RPMI8226 (cell line): ENCODE measurements at places on chromosomes 6 and 20.

- no peak for DNase-seq
Measured at GRCh38 chr20:60170116-60170515, 211.9 kb downstream of the CDH26 start.

DNA sequence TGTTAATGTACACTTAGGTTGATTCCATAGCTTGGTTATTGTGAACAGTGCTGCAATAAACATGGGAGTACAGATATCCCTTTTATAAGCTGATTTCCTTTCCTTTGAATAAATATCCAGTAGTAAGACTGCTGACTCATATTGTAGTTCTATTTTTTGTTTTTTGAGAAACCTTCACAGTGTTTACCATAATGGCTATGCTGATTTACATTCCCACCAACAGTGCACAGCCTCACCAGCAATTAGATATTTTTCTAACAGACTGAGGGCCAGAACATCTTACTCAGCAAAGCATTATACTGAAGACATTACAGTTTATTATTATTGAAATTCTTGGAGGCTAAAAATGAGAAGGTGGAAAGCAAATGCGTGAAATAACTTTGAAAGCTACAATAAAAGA lies 187.3 kb upstream of the HEY2 start:
- DNase-seq: no peak

DNA sequence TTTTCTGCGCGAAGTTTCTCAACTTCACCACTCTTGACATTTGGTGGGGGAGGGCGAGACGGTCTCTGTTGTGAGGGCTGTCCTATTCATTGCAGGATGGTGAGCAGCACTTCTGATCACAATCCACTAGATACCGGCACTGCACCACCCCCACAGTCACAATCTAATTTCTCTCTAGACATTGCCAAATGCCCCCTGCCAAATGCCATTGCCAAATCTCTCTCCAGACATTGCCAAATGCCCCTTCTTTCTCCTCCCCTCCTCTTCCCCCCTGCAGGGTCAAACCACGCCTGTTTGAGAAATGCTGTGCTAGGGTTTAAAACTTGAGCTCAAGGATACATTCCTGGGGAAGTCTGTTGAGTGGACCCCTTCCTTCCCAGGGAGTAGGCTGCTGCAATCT lies 603.5 kb upstream of the CDH4 start:
- no peak for DNase-seq

- no peak for DNase-seq
Measured at GRCh38 chr6:126040826-126041225, 54.5 kb downstream of the TRMT11 start.

DNA sequence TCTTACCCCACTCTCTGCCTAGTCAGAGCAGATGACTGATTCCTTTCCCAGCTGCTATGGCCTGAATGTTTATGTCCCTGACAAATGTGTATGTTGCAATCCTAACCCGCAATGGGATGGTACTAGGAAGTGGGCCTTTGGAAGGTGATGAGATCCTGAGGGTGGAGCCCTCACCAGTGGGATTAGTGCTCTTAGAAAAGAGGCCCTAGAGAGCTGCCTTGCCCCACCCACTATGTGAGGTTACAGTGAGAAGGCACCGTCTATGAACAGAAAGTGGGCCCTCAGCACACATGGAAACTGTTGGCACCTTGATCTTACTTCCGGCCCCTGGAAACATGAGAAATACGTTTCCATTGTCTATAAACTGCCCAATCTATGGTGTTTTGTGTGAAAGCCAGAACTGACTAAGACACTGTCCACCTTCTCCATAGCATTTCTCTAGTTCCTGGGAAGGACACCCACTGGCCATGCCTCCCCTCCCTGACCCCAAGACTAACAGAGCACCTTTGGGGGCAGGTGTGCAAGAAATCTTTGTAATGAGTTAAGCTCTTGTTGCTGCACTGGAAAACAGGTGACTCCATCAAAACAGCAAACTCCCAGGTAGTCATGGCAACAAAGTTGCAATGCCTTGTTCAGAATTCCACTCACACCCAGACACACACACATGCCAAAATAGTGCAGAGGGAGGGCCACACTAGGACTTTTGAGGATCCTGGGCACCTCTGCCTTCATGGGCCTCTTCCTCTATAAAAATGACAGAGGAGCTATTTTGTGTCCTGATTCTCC lies 16.2 kb downstream of the GABRR2 start:
- DNase-seq: peak; percentile 74

- DNase-seq: no peak
Measured at GRCh38 chr20:14826543-14827313, 489.3 kb upstream of the FLRT3 start.

- DNase-seq: no peak
Measured at GRCh38 chr20:59977086-59977485, 18.9 kb downstream of the CDH26 start.

GRCh38 chr6:90496258-90497016 lies 90.4 kb downstream of the MAP3K7 start:
- DNase-seq: no peak

DNA sequence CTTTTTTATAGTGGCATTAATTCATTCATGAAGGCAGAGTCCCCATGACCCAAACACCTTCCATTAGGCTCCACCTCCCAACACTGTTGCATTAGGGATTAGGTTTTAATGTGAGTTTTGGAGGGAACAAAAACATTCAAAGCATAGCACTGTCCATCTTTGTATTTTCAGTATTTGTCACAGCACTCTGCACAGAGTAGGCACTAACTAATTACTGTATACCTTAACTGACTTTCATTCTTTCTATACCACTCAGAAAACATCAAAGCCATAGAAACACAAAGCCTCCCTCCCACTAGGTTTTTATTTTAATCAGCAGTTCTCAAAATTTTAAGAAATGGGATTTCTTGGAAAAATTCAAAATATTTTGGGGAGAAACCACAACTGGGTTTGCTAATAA lies 21.8 kb upstream of the AHI1 start:
- DNase-seq: no peak

DNA sequence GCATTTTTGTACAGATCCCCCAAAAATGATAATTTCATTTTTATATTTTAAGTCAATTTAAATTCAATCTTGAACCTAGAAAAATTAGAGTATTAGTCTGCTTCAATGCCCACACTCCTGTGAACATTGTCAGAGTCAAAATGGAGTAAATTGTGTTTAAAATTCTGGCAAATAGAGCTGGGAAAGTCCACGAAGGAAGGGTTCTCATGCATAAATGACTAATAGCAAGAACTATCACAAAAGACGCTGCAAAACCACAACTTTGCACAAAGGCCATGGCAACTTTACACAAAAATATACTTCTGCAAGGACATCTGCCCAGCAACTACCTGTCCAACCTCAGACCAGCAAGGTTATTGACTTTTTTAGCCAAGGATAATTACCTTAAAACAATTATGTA lies 203.2 kb upstream of the SMLR1 start:
- no peak for DNase-seq

DNA sequence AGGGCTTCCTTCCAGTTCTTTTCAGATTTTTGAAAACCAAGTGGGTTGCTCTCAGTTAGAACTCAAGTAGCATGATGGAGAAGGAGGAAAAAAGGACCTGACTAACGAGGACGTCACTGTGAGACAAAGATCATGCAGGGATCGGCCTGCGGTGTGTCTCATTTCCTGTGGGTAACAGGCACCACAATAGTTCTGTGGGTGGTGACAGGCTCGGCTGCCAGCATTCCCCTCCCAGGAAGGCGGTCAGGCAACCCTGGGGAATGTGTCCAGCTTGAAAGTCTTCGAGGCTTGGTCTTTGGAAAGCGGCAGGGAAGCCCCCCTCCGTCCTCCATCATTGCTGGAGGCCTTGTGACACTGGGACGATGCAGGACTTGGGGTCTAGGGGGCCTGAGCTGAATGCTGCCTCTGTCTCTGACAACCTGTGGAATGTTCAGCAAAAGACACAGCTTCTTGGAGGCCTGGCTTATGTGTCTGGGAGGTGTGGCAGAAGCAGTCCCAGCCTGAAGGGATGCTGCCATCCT lies 121.0 kb downstream of the BCAS1 start:
- DNase-seq: peak; percentile 28

DNA sequence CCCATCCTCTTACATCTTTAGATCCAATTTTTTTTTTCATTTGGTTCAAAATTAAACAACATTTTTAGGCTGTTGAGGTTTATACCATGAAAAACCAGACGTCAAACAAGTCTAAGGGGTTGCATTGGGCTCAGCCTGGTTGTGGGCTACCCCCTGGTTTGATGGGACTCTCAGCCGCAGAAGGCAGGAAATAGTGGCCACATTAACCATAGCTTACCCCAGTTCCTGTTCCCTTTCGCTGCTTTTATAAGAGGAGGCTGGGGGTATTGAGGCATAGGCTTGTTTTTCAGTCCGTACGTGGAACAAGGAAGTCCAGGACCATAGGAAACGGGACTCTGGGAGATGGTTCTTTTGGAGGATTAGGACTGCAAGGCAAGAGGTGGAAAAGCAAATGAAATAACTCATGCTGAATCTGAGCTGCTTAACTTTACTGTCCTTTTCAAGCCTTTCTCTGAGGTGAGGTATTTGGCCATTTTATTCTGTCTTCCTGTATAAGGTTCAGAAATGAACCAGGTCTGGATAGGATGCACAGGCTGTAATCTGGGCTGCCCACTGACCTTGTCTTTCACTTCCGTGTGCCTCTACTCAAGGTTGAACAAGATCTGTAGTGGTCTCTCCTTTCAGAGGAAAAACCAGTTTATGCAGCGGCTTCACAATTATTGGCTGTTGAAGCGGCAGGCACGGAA lies 7.7 kb downstream of the BRPF3 start:
- DNase-seq: no peak

GRCh38 chr20:4713401-4713800 lies 8.3 kb upstream of the PRND start:
- DNase-seq: no peak

DNA sequence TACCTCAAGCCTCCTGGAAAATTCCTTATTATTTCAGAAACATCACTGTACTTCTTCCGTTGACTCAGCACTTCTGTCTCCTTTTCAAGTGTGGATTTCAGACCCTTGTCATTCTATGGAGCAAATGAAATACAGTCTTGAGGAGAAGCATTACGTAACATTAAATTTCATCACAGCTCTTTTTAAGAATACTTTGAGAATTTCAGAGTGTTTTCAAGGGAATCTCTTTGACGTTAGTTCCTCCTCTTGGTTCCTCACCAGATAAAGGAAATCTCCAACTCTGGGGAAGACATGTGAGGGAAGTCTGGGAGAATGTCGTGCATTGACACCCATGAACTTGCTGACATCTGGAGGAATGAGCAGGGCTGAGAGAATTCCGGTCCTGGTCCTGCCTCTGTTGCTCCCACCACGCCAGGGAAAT lies 32.3 kb downstream of the UST start:
- DNase-seq: no peak

- DNase-seq: no peak
Measured at GRCh38 chr20:58075586-58076345, 152.7 kb downstream of the ANKRD60 start.

GRCh38 chr6:40997234-40997957 lies 41.6 kb downstream of the UNC5CL start:
- no peak for DNase-seq

DNA sequence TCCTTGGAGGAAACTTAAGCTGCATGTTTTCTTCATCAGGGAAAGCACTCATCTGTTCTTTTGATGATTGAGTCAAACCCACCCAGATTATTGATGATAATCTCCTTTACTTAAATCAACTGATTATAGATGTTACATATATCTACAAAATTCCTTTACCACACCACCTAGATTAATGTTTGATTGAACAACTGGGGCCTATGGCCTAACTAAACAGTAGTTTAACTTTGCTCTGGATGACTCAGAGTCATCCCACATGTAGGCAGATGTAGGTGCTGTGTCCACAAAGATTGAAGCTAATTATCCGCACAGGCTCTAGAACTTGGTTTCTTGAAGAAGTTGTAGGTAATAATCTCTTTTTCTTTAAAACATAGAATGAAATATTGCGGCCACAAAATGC lies 42.2 kb downstream of the PKIB start:
- no peak for DNase-seq

DNA sequence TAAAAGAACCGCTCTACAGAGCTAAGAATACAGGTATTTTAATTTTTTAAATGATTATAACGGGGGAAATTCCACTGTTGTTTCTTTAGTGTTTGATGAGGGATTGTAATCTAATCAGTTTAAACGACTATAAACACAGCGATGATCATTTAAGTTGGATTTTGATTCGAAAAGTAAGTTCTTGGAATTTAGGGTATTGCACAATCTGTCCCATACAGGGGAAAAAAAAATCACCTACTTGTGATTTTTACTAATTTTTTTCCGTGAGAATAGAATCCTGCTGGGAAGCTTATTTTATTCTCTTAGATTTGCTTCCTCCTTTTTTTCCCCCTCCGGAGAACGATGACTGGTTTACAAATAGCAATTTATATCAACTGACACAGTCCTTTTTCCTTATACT lies 108.0 kb downstream of the LAMA2 start:
- DNase-seq: no peak

GRCh38 chr6:170202416-170203135 lies 88.3 kb downstream of the DLL1 start:
- DNase-seq: no peak

DNA sequence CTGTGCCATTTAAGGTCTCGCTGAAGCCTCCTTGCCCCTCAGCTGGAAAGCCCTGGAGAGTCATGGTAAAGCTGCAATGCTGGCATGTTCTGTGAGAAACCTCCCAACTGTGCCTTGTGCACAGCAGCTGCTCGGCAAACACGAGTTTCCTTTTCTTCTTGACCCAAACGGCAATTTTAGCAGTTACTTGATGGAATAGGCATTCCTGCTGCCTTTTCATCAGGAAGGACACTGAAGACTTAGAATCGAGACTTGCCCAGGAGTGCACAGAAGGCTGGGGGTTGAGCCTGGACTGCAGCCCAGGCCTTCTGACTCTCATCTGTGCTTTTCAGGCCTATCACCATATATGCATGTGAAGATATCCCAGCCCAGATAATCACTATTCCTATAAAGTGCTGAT lies 28.7 kb upstream of the CLDN20 start:
- DNase-seq: no peak

DNA sequence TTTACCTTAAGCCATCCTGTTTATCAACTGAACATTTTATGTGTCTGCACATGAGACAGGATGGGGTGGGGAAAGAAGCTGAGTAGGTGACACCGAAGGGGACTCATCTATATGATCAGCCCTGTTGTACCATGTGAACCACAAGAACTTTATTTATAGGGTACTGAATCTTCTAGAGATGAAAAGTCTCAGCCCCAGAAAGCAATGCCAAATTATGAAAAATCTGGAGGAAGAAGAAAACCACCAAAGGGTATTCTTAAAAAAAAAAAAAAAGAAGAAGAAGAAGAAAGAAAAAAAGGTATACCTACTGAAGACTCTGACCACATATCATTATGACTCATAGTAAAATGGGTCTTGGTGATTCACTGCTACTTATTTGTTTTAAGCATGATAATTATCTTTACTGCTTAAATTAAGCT lies 39.8 kb upstream of the HBS1L start:
- no peak for DNase-seq

GRCh38 chr6:16355699-16356446 lies 117.5 kb downstream of the GMPR start:
- no peak for DNase-seq

DNA sequence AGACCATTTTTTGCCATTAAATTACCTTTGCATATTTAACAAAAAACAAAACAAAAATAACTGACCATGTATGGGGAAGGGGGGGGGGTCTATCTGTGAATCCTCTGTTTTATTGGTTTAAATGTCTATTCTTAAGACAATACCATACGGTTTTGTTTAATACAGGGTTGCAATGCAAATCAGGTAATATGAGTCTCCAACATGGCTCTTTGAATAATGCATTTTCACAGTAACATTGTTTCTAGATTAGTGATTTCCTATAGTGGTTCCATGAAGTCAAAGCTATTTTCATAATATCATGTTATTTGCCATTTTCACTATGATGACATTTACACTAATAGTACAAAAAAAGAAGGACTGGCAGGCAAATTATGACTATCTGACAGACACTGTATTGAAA lies 64.7 kb upstream of the LYRM2 start:
- DNase-seq: no peak

GRCh38 chr6:11298651-11299420 lies 66.4 kb upstream of the NEDD9 start:
- DNase-seq: no peak
